ENCODE measurements at places on chromosomes 1 and 21.

- no peak for DNase-seq
Observed at GRCh38 chr1:17654519-17654918, 100.6 kb upstream of the ACTL8 start.

GRCh38 chr1:204417074-204417997, 5.7 kb upstream of the PPP1R15B start:
- DNase-seq = no peak

- no peak for DNase-seq
Observed at GRCh38 chr1:184457500-184457899, 70.7 kb downstream of the C1orf21 start.

DNA sequence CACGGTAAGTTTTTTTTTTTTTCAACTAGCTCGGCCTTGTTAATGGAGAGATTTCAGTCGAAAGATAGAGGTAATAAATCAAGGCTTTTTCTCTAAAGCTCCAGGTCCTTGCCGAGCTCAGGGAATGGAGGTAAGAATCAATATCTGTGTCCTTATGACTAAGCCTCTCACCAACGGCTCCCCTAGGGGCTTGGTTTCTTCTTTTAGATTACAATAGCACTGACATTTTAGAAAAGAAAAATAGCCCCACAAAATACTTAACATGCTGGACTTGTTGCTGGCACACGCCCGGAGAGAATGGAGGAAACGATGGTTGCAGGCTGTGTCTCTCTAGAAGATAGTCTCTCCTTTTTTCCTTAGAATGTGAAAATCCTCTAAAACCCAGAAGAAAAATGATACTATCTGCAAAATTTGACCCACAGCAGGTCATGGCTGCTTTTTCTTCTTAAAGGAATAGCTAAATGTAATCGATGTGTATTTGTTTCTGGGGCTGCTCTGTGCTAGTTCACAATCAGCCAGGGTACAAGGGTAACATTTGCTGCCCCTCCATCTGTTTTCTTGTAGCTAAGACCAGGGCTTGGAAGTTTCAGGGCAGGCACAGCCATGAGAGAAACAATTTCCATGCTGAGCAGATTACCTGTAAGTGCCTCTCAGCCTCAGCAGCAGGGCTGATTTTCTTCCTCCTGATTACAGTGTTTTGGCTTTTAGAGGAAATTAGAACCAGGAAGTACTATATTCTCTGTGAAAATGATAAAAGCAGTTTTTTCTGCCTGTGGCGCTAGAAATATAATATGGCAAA, 86.2 kb upstream of the GNG12 start:
- no peak for DNase-seq

DNA sequence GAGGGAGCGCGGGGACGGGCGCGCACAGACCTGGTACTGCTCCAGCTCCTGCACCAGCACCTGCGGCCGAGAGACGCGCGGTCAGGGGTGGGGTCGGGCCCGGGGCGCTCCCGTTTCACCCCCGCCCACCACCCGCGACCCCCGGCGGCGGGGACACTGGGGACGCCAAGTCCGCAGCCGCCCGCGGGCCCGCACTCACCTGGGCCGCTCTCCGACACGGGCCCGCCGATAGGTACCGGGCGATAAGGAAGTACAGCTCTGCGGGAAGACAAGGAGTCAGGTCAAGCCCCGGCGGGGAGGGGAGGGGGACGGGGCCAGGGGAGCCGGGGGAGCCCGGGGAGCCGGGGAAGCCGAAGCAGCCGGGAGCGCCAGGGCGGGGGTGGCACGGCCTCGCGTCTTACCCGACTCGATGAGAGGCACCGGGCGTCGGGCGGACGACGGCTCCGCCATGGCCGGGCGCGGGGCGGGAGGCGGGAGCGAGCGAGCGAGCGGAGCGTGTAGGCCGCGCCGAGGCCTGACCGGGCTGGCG, 326 bp downstream of the BRWD1 start:
- no peak for DNase-seq

DNA sequence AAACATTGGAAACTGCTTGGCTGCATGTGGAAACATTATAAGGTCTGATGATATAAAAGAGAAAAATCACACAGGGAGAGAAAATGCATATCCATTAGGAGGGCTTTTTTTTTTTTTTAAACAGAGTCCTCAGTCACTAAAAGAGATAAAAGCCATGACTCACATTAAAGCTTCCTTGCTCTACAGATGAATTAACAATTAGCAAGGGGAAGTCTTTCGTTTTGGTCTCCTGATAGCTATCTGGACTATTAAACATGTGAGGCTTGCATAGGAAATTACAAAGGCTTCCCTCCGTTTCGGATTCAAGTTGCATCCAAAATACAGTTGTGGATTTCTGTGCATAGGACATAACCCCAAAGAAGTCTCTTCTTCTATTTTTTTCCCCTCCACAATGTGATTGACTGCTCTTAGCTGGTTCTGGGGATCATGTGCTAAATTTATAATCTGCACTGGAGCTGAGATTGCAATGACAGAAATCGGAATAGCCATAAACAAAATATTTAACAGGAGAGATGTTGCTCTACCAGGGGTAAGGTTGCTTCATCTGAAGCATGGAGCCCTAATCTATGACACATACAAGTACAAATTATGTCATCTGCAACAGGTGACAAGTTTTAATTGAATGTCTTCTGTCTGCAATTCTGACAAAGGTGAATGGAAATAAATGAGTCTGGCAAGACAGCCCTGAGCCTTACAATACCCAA, 146.8 kb downstream of the ESRRG start:
- no peak for DNase-seq

- DNase-seq = no peak
Observed at GRCh38 chr1:221165839-221166500, 286.7 kb downstream of the HLX start.

DNA sequence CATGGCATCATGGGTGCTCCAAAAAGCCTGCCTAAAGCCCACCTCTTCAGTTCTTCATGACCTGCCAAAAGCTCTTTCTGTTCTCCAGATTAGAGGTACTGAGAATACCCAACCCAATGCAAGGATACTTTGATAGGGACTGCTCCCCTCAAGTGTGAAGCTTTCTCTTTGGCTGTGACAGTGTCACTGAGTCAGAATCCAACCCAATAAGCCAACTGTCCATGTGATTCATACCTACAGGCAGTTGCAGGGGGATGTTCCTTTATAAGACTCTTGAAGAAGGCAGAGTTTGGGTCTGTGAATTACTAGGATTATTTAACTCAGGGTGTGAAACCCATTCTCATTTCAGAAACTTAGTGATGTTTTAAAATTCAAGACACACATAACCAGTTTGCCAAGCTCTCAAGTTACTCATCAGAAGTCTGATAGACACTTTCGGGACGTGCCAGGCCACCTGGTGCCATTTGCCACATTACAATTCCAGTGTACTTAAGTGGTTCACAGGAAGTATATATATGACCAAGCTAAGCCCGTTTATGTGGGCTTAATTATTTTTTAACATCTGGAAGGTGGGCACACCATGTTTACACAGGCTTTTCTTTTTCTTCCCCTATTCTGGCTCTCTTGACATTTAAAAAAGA, 265.8 kb downstream of the NFIA start:
- DNase-seq = no peak

- DNase-seq = no peak
Observed at GRCh38 chr1:116006486-116006964, 30.2 kb downstream of the SLC22A15 start.

All from esophagus squamous epithelium (tissue), 5 donors.